ENCODE measurements at places on chromosomes 11 and 22.

- no peak for DNase-seq
These were observed 11.5 kb upstream of the GRK2 start for GRCh38 chr11:67254798-67255197.

DNA sequence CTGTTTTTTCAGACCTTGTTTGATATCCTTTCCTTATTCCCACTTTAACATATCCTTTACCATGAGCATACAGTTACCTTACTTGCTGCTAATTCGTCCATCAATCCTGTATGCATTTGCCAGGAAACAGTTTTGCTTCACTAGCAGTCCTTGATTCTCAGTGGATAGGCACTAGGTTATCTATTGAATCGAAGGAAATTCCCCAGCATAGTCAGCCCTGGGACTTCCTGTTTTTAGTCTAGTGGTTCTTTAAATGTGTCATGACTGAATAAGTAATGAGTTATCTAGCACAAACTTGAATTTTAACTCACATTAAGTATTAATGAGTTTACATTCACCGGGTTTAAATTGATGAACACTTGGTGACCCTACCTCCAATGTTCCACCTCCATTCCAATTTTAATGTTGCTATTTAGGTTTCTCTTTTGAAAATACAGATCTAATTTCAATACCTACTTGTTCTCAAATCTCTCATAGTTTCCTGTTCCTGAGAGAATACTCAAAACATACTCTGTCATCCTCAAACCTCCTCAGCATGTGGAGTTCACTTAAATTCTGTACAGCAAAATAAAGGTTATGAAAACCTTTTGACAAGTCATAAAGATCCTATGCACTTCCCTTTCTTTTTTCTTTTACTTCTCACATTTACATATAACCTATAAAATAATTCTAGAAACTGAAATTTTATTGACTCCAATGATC, 1375.1 kb upstream of the TENM4 start:
- DNase-seq = peak; percentile 29

DNA sequence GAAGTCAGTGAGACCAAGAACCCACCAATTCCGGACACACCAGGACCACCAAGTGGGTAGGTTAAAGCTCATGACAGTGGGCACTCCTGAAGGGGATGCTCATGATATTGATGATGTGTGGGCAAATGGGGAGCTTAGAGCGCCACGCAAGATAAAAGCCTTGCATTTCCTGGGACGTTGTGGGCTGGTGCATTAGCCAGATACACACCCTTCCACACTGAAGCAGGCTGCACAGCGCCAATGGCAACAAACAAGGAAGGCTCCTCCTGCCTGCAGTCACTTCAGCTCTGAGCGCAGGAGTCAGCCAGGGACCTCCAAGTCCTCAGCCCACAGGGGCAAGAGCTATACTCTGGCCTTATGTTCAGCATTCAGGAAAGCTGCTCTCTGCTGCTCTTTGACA, 20.6 kb downstream of the TMEM218 start:
- no peak for DNase-seq

GRCh38 chr11:3201677-3202181, 16.9 kb downstream of the MRGPRG start:
- DNase-seq = no peak

- DNase-seq = no peak
These were observed 24.2 kb upstream of the KCNJ11 start for GRCh38 chr11:17412488-17413180.

DNA sequence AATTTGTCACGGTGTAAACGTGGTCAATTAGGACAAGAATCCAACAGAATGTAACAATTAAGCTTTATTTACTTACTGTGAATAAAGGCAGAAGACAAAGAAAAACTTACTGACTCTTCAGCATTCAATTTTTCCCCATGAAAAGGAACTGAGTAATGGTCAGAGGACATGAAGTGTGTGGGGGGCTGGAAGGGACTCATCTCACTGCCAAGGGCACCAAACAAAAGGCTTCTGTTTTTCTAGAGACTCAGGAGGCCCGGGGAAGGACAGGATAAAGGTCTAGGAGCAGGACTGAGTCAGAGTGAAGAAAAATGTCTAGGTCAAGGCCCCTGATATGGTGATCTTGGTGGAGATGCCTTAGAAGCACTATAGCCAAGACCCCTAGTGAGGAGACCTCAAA, 564.2 kb upstream of the ANO5 start:
- no peak for DNase-seq

- peak; percentile 50 for DNase-seq
These were observed 23.4 kb upstream of the RIC3 start for GRCh38 chr11:8192016-8192895.

- DNase-seq = no peak
These were observed 1.2 kb upstream of the FCHSD2 start for GRCh38 chr11:73143126-73143838.

DNA sequence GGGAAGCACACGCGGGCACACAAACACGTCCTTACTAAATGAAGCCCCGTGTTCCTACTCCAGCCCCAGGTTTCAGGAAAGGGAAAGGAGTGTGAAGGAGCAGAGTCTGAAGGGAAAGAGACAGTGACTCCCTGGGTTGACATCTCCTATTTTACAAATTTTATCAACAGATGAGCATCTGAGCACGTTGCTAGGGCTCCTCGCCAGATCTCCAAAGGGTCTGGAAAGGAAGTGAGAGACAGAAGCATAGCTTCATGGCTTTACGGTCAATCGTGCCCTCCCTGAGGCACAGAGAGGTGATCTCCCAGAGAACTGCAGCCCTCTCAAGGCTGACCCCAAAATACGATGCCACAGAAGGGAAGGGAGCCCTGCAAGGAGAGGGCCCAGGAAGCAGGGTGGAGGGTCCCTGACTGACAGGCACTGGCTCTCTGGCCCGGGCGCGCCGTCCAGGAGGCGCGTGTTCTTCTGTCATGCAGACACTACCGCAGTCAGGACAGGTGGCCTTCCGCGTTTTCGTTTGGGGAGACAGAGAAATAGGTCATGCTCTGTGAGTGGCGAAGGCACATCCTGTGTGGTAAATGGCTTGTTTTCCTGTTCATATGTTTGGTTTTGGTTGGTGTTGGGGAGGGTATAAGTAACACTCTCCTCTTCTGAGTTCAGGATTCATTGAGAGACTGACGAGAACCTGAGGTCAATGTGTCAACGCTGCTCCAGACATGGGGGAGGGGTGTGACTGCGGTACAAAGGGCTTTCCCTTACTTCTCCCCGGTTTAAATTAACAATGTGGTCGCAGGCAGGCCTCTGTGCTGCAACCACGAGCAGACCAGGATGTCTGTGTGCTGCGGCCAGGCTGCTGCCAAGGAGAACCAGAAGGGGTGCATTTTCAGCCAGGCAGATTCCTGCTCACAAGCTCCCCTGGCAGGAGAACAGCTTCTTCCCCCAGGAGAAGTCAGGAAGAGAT, 813.3 kb downstream of the OPCML start:
- peak; percentile 59 for DNase-seq

DNA sequence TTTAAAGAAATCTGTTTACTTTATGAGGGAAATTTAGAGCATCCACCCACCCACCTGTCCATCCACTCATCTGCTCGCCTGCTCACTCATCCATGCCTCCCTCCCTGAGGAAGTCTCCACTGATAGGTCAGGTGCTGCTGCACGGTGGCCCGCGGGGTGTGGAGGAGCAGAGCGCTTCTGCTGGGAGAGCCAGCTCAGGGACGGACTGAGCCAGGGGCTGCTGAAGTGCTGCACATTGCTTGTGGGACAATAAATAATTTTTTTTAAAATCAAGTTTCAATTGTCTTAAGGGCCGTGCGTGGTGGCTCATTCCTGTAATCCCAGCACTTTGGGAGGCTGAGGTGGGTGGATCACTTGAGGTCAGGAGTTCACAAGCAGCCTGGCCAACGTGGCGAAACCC, 148.9 kb downstream of the TBC1D22A start:
- DNase-seq = no peak

- no peak for DNase-seq
These were observed 186.4 kb upstream of the PITPNB start for GRCh38 chr22:28105413-28105812.

DNA sequence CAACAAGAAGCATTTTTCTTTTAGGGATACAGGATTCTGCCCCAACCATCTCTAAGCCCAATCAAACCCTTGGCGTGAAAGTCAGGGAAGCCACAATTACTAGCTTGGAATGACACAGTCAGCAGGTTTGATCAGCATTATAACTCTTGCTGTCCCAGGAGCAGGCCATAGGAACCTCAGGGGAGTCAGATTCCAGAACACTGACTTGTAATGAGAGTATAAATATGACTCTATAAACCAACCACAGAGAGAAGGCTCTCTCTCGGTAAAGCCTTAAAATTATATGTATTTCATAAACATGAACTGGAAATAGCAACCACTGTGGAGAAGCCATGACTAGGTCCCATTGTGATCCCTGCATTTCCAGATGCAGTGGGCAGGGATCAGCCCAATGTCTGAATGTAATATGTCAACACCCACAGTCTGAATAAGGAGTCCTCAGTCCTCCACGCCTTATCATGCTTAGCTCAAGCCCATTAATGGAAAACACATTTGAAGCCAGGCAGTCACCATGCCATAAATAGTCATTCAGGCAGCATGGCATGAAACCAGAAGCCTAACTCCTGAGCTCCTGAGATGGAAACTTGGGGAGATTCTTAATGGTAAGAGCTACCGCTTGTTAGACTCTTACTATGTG, 99.1 kb upstream of the MTNR1B start:
- DNase-seq = no peak

DNA sequence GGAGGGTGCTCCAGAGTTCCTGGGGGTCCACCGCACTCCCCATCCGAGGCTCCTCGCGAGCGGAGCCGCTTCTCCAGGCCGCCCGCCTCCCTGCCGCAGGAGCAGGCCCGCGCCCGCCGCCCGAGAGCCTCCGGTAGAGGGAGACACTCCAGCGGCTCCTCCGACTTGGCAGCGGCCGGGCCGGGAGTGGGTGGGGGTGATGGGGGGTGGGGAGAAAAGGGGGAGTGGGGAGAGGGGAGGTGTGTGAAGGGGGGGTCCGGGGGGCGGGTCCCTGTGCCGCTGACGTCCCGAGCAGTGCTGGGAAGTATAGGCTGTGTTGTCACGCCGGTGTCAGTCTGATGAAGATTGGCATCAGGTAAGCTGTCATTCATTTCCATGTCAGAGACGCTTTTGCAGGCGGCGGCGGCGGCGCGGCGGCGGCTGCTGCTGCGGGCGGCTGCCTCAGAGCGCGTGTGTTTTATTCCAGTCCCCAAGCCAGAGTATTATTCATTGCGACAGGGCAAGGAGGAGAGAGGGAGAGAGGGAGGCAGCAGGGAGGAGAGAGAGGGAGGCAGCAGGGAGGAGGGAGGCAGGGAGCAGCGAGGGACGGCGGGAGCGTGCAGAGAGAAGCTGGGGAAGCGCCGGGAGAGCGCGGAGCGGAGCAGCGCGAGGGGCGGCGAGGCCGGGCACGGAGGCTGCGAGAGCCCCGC, at the start of gene PKNOX2:
TSS of gene PKNOX2 (plus strand) at position 330 of the 689 bp plus-strand sequence. CDS start 186,555 bp downstream, outside the sequence.
- peak; percentile 66 for DNase-seq

- no peak for DNase-seq
These were observed 87.2 kb downstream of the PDHX start for GRCh38 chr11:35003658-35004057.

DNA sequence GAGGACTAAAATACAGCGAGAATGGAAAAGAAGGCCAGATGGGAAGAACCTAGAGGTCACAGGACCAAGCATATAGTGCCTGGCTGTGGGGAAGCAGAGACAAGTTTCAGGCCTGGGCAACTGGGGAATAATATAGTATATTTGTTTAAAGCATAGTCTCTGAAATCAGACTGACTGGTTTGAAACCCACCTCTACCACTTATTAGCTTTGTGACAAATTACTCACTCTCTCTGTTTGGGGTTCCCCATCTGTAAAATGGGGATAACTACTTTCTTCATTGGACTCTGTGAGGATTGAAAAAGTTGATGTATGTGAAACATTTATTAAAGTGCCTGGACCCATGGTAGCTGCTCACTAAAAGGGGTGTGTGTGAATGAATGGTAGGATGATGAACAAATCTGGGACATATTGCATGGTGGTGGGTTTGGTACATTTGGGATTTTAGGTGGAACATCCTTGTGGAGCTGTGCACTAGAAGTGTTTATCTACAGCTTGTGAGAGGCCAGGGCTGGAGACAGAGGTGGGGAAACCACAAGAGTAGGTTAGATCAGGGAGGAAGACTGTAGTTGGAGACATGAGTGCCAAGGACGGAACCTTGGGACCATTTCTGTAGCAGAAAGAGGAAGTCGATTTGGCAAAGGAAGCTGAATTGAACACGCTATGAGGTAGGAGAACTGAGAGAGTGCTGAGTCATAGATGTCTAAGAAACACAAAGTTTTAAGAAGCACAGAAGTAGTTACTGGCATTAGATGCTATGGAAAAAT, 52.6 kb downstream of the SWAP70 start:
- peak; percentile 44 for DNase-seq

- no peak for DNase-seq
These were observed 20.8 kb upstream of the PEX26 start for GRCh38 chr22:18056807-18057474.

DNA sequence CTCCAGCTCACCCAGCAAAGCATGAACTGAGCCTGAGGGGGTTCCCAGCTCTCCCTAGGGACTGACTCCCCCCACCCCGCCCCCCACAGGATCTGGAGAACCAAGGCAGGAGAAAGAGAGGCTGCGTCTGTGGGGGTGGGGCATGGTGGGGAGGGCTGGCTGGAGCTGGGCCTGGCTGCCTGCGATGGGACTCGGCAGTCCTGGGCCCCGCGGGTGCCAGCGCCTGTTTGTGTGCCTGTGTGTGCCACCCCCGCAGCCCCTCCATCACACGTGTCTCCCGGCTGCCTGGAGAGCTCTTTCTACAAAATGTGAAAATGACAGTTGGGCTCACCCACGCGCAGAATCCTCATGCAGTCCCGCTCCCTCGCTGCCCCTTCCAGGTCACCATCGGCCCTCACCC, 46.8 kb downstream of the CACNA1I start:
- no peak for DNase-seq

- DNase-seq = peak; percentile 40
These were observed 1.1 kb upstream of the BIRC2 start for GRCh38 chr11:102345904-102346303.

GRCh38 chr11:15901054-15901453, 455.3 kb downstream of the SOX6 start:
- DNase-seq = no peak

DNA sequence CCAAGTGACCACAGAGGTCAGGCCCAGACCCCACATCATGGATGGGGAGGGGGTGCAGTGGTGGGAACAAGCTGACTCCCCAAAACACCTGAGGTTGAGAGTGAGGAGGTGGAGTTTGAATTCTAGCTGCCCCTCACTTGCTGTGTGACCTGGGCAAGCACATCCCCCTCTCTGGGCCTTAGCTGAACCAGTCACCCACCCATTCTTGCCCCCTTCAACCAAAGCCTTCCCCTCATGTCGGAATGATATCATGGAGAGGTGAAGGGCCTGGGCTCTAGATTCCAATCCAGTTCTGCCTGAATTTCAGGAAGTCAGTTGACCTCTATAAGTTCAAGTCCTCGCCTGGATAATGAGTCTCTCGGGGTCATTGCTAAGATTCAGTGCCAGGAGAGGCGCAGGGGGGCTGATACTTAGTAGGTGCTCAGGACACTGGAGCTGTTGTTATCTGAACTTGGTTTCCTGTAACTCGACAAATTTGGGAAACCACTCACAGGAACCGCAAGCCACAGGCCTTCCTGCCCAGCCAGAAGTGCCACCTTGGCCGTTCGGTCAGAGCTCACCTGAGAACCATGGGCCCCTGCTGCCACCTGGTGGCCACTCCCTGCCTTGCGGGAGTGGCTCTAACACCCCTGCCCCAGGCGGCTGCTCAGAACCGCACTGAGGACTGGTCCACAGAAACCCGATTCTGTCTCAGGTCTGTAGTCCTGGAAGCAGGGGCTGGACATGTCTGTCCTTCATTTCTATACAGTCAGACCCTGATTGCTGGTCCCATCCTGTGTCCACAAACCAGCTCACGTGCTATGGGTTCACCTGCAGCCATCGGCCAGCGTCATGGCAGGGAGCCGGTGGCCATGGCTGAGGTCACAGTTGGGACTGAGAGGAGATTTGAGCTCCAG, 6.9 kb downstream of the CDC42EP1 start:
- peak; percentile 98 for DNase-seq

Measured in activated CD4-positive, alpha-beta T cell treated with anti-CD3 and anti-CD28 coated beads, Interleukin-2, Interleukin-6, amounts not matched to agents 100 ng/mL and 50 ng/mL, durations not matched to agents 16 hours and 8 hours (primary cell).